Esophagus squamous epithelium (tissue), 5 donors: ENCODE measurements at places on chromosomes 12 and 14.

DNA sequence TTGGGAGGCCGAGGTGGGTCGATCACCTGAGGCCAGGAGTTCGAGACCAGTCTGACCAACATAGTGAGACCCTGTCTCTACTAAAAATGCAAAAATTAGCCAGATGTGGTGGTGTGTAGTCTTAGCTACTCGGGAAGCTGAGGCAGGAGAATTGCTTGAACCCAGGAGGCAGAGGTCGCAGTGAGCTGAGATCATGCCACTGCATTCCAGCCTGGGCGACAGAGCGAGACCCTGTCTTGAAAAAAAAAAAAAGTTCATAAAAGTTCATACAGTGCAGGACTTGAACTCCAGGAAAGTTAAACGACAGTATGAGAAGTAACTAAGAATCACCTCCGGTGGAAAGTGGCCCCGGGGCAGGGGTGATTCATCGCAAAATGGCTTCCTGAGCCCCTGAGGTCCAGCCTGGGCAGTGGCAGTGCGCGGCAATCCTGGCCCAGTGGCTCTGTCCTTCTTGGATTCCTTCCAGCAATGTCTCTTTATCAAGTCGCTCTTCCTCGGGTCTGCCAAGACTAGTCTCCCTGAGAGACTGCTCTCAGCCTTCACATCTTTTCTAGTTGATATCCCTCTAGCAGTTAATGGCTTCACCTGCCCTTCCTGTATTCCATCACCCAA lies 16.7 kb upstream of the MAP1LC3B2 start:
- H3K27ac ChIP-seq: no peak overlapping the region
- DNase-seq: no peak
- no peaks in the 10 kb centered on the region for H3K36me3 ChIP-seq
- H3K27me3 ChIP-seq: no peaks in the 10 kb centered on the region
- H3K4me3 ChIP-seq: no peak overlapping the region

DNA sequence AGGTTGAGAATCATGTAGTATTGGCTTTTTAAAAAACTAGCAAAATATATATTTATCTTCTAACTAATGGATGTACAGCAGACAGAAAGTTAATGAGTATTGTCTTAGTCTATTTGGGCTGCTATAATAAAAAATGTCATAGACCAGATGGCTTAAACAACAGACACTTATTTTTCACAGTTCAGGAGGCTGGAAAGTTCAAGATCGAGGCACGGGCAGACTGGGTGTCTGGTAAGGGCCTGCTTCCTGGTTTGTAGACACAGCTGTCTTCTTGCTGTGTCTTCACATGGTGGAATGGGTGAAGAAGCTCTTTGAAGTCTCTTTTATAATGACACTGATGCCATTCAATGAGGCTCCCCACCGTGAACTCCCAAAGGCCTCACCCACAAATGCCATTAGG lies 70.1 kb upstream of the KRR1 start:
- DNase-seq: no peak
- H3K4me1 ChIP-seq: no peaks in the 10 kb centered on the region
- no peak overlapping the region for H3K27ac ChIP-seq
- no peaks in the 10 kb centered on the region for H3K27me3 ChIP-seq
- H3K36me3 ChIP-seq: no peaks in the 10 kb centered on the region
- no peak overlapping the region for H3K4me3 ChIP-seq

- H3K27ac ChIP-seq: peak overlapping the region; percentile 79
- no peaks in the 10 kb centered on the region for H3K27me3 ChIP-seq
- DNase-seq: no peak
- peaks cover 5% of the 10 kb centered on the region for H3K4me1 ChIP-seq
- H3K36me3 ChIP-seq: no peaks in the 10 kb centered on the region
- H3K4me3 ChIP-seq: peak overlapping the region; percentile 48
Measured at GRCh38 chr14:103259801-103260628, 74.0 kb upstream of the EIF5 start.

DNA sequence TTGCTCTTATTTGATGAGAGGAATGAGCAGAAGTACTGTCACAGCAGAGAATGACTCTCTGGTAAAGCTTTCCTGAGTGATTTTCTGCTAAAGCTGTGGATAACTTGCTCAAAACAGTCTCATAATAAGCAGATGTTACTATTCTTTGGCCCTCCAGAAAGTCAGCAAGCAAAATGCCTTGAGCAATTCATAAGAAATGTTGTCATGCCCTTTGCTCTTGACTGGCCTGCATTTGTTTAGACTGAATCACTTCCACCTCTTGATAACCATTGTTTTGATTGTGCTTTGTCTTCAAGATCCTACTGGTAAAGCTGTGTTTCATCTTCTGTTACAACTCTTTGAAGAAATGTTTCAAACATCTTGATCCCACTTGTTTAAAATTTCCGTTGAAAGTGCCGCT lies 457.9 kb upstream of the FOXG1 start:
- no peak overlapping the region for H3K4me3 ChIP-seq
- H3K4me1 ChIP-seq: no peaks in the 10 kb centered on the region
- DNase-seq: no peak
- H3K27me3 ChIP-seq: no peaks in the 10 kb centered on the region
- no peak overlapping the region for H3K27ac ChIP-seq

- no peaks in the 10 kb centered on the region for H3K27me3 ChIP-seq
- no peak overlapping the region for H3K4me3 ChIP-seq
- H3K4me1 ChIP-seq: peaks cover 92% of the 10 kb centered on the region
- peak overlapping the region; percentile 2 for H3K27ac ChIP-seq
- DNase-seq: no peak
Measured at GRCh38 chr14:95143808-95144620, 13.3 kb downstream of the DICER1 start.

DNA sequence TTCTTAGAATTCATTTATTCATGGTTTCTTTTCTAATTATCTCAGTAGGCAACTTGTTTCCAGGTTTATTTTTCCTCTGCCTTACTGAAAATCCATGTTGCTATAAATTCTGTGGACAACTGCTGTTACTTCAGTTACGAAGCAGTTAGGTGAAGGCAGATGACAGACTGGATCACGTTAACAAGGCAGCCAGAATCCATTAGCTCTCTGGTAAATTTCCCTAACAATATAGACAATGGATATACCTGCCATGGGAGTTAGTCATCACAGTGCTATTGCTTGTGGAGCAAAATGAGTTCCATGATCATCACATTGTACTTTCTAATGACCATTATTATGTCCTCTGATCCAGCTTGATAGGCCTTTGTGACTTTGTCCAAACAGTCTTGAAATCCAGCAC lies 291.5 kb downstream of the NELL2 start:
- DNase-seq: no peak
- H3K36me3 ChIP-seq: no peaks in the 10 kb centered on the region
- no peaks in the 10 kb centered on the region for H3K4me1 ChIP-seq
- H3K27ac ChIP-seq: no peak overlapping the region

DNA sequence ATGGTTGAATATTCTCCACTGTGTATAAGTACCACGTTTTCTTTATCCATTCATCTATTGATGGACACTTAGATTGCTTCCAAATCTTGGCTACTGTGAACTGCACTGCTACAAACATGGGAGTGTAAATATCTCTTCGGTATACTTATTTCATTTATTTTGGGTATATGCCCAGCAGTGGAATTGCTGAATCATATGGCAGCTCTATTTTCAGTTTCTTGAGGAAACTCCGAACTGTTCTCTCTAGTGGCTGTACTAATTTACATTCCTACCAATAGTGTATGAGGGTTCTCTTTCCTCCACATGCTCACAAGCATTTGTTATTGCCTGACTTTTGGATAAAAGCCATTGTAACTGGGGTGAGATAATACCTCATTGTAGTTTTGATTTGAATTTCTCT lies 623.1 kb upstream of the LRFN5 start:
- H3K27ac ChIP-seq: no peak overlapping the region
- no peak overlapping the region for H3K4me3 ChIP-seq
- no peaks in the 10 kb centered on the region for H3K27me3 ChIP-seq

GRCh38 chr12:12403264-12404248 lies 46.7 kb downstream of the BORCS5 start:
- H3K4me3 ChIP-seq: no peak overlapping the region
- H3K36me3 ChIP-seq: no peaks in the 10 kb centered on the region
- peaks cover 13% of the 10 kb centered on the region for H3K4me1 ChIP-seq
- DNase-seq: no peak
- H3K27me3 ChIP-seq: no peaks in the 10 kb centered on the region

GRCh38 chr14:73097421-73097820 lies 38.9 kb upstream of the PSEN1 start:
- DNase-seq: no peak
- no peak overlapping the region for H3K4me3 ChIP-seq
- H3K27ac ChIP-seq: no peak overlapping the region
- H3K27me3 ChIP-seq: no peaks in the 10 kb centered on the region
- H3K36me3 ChIP-seq: peaks cover 96% of the 10 kb centered on the region
- no peaks in the 10 kb centered on the region for H3K4me1 ChIP-seq

- no peak for DNase-seq
- peaks cover 6% of the 10 kb centered on the region for H3K4me1 ChIP-seq
- H3K4me3 ChIP-seq: no peak overlapping the region
- no peaks in the 10 kb centered on the region for H3K27me3 ChIP-seq
- no peak overlapping the region for H3K27ac ChIP-seq
- no peaks in the 10 kb centered on the region for H3K36me3 ChIP-seq
Measured at GRCh38 chr12:107493135-107493494, 192.5 kb upstream of the PWP1 start.

DNA sequence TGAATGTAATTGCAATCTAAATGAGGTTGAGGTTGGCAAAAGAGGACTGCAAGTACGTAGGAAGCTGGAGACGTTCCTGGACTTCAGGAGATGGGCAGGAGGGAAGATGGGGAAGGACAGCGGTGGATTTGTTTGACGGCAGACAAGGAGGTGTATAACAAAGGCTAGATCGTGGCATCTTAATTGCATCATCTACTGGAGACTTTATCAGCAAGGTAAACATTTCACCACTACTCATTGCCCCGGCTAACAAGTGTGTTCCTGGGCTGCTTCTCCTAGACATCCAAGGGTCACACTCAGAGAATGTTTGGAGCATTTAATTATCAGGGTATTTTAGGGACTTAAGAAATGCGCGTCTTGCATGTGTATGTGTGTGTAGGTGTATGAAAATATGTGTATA lies 128.5 kb downstream of the KCNK10 start:
- no peak overlapping the region for H3K4me3 ChIP-seq
- no peaks in the 10 kb centered on the region for H3K36me3 ChIP-seq
- DNase-seq: no peak
- H3K27ac ChIP-seq: no peak overlapping the region

DNA sequence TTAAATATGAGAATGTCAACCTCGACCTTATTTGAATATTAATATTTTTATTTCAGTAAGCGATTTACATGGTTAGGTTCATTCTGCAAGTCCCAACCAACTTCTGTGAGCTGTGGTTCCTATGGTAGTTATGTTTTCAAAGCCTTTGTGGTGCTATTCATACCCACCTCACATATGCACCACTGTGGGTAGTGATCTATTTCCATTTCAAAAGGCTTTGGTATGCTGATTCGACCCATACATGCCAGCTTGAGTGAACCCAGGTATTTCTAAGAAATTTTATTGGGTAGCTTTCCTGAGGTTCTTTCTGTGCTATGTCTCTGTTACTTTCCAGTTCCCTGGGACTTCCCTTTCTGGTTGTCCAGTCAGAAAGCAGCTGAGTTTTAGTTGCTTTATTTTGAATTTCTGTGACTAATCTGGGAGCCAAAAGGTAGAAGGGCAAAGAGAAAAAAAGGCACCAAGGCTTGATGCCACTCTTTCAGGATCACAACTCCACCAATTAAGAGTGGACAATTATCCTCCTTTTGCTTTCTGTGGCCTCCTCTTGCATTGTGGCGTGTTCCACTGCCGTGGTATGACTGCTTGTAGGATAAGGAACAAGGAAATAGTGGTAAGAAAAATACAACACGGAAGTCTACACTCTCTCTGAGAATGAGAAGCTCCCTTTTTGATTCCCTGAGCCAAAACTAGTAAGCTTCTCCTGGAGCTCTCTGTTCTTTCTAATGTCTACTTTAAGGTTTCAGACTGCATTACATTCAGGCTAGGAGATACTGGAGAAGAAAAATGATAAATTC lies 729.1 kb downstream of the NOVA1 start:
- no peak overlapping the region for H3K4me3 ChIP-seq
- no peaks in the 10 kb centered on the region for H3K27me3 ChIP-seq
- no peak for DNase-seq
- H3K27ac ChIP-seq: no peak overlapping the region
- no peaks in the 10 kb centered on the region for H3K36me3 ChIP-seq

GRCh38 chr14:53619691-53620231 lies 336.9 kb downstream of the BMP4 start:
- no peaks in the 10 kb centered on the region for H3K27me3 ChIP-seq
- H3K4me1 ChIP-seq: peaks cover 3% of the 10 kb centered on the region
- H3K27ac ChIP-seq: no peak overlapping the region
- H3K4me3 ChIP-seq: no peak overlapping the region
- H3K36me3 ChIP-seq: no peaks in the 10 kb centered on the region

GRCh38 chr12:22858849-22859570 lies 234.0 kb downstream of the ETNK1 start:
- H3K27me3 ChIP-seq: no peaks in the 10 kb centered on the region
- H3K36me3 ChIP-seq: no peaks in the 10 kb centered on the region
- no peak for DNase-seq
- H3K4me1 ChIP-seq: no peaks in the 10 kb centered on the region
- H3K27ac ChIP-seq: no peak overlapping the region

DNA sequence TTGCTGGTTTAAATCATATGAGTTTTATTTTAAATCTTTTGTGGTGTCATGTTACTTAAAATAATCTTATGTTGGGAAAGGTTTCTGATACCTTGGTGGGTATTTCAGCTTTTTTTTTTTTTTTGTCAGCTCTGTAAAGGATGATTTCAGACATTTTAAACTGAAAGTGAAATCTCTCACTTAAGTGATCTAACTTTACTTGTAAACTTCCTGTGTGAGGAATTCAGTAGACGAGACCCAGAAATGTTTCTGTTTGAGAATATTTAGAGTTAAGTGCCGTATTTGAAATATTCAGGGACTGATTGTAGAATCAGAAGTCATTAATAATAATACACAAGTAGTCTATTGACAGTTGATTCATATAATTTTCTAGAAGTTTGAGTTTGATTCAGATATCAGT lies 37.8 kb downstream of the PROX2 start:
- no peaks in the 10 kb centered on the region for H3K4me1 ChIP-seq
- H3K27ac ChIP-seq: no peak overlapping the region
- no peak for DNase-seq

GRCh38 chr12:71007020-71007419 lies 86.5 kb upstream of the PTPRR start:
- no peaks in the 10 kb centered on the region for H3K36me3 ChIP-seq
- no peak overlapping the region for H3K4me3 ChIP-seq
- no peaks in the 10 kb centered on the region for H3K4me1 ChIP-seq
- no peak overlapping the region for H3K27ac ChIP-seq

GRCh38 chr12:110995615-110996014 lies 75.2 kb upstream of the MYL2 start:
- H3K4me1 ChIP-seq: no peaks in the 10 kb centered on the region
- H3K27ac ChIP-seq: no peak overlapping the region
- no peaks in the 10 kb centered on the region for H3K27me3 ChIP-seq
- H3K4me3 ChIP-seq: no peak overlapping the region
